NK-92 treated with Interleukin-12 subunit alpha and Interleukin-12 subunit beta, amount 100 ng/mL, for 24 hours (cell line): ENCODE measurements at places on chromosomes 6 and 20.
A peak's percentile ranks its signal among the peaks of the same experiment; 100 is the strongest.

GRCh38 chr6:148716811-148717210, 30.0 kb upstream of the UST start:
- no peak for DNase-seq

- DNase-seq, result no peak
Measured at GRCh38 chr6:116444092-116444491, 17.1 kb upstream of the CALHM6 start.

GRCh38 chr20:38875175-38875993, 50.8 kb upstream of the FAM83D start:
- peak; percentile 91 for DNase-seq

DNA sequence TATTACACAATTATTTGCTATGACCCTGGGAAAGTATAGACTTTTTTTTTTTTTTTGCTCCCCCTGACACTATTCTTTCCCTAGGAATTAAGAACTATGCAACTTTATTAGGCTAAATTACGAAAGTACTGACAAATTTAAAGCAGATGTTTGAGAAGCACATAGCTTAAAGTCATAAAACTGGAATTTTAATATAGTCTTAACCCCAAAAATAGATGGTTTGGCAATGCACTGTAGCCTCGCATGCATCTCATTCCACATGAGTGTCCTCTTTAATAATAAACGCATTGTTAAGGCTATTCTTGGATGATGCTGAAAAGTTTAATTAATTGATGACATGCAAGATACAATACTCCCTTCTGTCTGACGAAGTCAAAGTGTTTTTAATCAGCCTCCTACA, 49.3 kb downstream of the TBC1D7 start:
- no peak for DNase-seq

GRCh38 chr6:167130712-167131684, 8.1 kb downstream of the CCR6 start:
- no peak for DNase-seq
